Activated CD8-positive, alpha-beta memory T cell treated with anti-CD3 and anti-CD28 coated beads for 1 hour (primary cell): ENCODE measurements at places on chromosomes 3 and 15.

GRCh38 chr3:24272408-24272807 lies 222.2 kb downstream of the THRB start:
- DNase-seq = no peak

- DNase-seq = no peak
Observed at GRCh38 chr3:165749821-165750220, 87.4 kb downstream of the BCHE start.

- no peak for DNase-seq
Observed at GRCh38 chr15:58641660-58642059, 107.8 kb downstream of the ADAM10 start.

DNA sequence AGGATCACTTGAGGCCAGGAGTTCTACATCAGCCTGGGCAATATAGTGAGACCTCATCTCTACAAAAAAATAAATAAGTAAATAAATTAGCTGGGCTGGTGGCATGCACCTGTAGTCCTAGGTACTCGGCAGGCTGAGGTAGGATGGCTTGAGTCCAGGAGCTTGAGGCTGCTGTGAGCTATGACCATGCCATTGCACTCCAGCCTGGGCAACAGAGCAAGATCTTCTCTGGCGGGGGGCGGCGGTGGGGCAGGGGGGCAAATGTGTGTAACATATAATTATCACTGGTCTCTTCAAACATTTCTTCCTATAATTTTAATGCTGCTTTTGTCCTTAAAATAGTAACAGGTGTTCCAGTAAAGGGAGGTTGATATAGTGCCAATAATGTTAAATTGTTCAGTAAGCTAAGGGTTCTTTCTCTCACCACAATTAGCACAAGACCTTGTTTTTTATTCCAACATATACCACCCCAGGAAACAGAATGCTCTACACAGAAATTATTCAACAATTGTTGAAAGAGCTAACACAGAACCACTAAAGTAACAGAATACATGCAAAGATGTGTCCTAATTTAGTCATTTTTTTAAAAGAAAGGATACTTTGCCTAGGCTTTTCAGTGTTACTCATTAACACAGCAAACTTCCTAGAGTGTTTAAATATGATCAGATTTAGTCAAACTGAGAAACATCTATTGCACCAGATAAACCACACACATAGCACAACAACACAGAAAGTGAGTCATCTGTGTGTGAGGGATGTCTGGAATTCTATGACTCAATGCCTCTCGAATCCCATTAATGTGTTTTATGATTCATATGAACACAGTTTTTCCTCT lies 29.1 kb downstream of the ANKRD28 start:
- DNase-seq = no peak

DNA sequence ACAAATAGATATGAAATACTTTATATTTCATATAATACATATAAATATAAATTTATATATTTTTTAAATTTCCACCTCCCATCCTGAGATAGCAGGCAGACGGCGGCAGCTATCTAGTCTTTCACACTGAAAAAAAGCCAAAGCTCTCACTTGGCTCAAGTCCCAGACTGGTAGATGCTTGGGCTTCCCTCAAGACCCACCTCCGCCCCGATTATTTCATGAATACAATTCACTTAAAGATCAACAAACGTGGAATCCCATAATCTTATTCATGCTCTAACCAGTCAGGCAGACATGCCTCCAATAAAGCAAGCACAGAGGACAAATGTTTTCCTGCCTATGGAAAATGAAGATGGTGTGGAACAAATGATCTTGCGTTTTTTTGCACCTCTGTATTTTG lies 275.9 kb upstream of the NR2F2 start:
- no peak for DNase-seq

DNA sequence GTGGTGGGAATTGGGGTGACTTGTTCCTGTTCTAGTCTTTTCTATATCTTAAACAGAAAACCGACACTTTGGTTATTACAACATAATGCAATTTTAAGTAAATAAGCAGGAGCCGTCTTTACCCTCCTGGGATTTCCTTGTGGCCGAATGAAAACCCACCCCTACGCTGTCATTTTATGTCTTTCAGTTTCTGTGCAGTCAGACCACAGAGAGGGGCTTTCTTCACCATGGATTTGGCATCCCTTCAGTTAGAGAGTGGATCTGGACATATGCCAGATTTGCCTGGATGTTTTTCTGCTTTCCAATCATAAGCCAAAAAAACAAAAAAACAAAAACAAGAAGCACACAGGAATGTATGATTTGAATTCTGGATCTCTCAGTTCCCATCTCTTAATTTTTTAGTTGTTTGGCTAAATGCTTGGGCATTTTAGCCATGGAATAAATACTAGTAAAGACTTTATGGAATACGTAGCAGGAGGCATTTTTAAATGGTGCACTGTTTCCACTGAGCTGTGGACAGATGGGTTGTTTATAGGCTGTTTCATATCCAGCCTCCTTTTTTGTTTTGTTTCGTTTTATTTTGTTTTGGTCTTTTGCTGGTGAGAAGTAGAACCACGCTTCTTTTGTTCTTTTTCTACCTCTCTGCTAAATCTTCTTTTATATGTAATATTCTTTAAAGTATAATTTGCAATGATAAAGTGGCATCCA lies 272.9 kb downstream of the FEZF2 start:
- DNase-seq = no peak

DNA sequence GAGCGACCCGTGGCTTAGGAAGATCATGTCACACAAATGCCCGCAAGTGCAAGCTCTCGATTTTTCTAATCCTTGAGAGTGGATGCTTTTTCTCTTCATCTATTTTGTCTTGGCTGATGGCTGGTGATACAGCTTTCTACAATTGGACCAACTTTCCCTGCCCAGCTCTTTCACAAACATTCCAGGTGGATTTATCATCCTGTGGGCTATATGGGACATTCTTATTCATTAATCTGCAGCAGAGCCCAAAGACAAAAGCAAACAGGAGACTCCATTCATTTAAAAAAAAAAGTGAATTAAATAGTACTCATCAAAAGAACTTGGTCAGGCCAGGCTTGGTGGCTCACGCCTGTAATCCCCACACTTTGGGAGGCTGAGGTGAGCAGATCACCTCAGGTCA lies 14.2 kb upstream of the TSEN2 start:
- DNase-seq = no peak

GRCh38 chr3:29537889-29538609 lies 257.2 kb downstream of the RBMS3 start:
- no peak for DNase-seq

- DNase-seq = no peak
Observed at GRCh38 chr3:155494332-155494731, 200.8 kb upstream of the STRIT1 start.

DNA sequence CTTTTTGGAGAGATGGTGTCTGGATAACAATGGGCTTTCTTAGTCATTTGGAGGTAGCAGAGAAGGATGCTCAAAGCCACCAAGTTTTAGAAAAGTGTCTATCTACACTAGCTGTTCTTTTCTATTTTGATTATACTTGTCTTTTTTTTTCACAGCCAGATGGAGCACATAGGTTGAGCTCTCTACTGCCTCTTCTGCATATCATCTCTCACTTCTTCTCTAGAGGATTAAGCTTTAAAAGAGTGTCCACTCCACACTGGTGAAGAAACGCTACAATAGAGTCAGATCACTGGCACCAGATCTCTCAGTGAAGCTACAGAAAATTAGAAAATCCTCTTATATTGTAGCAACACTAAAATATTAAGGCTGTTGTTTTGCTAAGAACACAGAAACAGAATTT lies 145.3 kb upstream of the MBNL1 start:
- no peak for DNase-seq

DNA sequence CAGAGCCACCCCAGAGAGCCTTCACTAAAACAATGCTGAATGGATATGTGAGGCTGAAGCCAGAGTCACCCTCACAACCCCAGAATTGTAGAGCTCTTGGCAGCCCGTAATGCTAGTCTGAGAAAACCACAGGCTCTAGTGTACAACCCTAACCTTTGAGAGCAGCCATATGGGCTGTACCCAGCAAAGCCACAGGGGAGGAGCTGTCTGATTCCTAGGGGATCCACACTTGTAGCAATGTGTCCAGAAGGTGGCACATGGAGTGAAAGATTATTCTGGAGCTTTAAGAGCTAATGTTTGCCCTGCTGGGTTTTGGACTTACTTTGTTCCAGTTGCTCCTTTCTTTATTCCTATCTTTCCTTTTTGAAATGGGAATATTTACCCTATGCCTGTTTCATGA lies 626.8 kb downstream of the GRM7 start:
- no peak for DNase-seq

DNA sequence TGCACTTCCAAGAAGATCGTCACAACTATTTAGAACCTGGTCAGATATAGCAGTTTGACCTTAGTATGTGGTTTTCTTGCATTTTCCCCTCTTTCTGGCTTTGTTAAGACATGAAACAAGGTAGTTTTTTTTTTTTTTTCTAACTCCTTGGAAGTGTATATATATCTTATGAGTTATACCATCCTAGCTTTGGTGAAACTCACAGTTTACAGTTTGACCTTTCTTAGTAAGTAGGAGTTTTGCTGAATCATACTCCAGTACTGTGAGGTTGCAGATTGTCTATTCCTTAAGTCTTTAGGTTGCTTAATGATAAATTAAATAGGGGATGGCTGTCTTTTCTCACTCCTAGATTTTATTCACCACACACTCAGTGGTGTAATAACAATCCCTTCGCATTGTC lies 325.0 kb downstream of the RBMS3 start:
- DNase-seq = no peak

DNA sequence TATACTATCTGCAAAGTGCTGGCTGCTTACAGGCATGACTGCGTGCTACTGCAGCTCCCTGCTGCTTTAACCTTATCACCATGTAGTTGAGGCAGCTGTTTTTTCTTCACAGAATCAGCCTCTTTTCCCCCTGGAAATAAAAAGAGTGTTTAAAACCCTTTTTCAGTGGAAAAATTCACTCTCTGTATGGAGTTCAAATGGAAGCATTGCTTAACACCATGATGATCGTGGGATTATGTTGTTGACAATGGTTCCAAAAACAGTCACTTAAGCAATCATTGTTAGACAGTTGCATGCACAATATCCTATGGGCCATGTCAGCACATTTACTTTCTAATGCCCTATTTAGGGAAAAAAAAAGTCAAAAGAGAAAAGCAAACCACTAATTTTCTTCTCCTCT lies 536.4 kb downstream of the UNC13C start:
- DNase-seq = no peak

- no peak for DNase-seq
Observed at GRCh38 chr3:46112984-46113383, 85.7 kb upstream of the XCR1 start.

- DNase-seq = no peak
Observed at GRCh38 chr15:101121511-101122090, 130.2 kb downstream of the CHSY1 start.

DNA sequence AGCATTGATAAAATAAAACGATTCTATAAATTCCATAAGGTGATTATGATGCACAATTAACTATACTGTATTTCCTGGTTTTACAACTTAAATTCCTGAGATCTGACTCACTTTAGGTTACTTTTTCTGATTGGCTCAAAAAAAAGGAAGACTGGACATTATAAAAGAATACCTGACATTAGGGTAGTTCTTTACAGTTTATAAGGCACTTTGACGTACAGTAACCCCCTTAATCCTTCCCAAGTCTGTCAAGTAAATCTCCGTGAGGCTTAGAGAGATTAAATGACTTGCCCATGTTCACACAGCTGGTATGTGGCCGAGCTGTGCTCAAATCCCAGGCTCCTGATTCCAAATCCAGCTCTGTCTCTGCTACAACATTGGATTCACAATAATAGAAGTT lies 1.0 kb upstream of the SLTM start:
- DNase-seq = no peak

DNA sequence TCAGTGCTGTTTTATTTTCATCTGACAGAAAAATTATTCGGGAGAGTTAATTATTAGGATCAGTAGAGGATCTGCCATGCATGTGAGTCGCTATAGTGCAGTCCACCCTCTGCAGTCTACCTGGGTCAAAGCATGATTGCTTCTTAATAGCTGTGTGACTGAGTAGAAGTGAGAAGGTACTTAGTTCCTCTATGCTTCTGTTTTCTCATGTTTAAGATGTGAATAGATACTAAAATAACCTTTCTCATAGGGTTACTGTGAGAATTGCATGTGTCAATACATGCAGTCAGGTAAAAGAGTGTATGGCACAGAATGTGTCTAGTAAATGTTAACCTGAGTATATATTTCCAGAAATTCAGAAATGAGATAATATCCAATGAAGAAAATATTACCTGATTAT lies 435.7 kb downstream of the NAALADL2 start:
- DNase-seq = no peak

GRCh38 chr3:86815880-86816279 lies 175.1 kb downstream of the VGLL3 start:
- no peak for DNase-seq

DNA sequence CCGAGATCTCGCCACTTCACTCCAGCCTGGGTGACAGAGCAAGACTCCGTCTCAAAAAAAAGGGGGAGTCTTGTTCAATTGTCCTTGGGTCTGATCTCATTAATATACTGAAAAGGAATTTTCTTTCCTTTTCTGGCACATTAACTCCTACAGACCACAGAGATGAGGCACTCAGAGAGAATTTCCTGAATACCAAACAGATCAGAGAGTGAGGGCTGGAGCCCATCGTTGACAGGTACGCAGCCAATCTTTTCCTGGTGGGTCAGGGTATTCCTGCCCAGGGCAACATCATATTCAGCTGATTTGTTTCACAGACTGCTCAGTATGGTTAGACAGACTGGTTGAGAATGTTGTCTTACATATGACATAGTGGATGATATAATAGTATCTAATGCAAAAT lies 82.8 kb upstream of the TNFSF10 start:
- no peak for DNase-seq

GRCh38 chr15:80161468-80162016 lies 8.7 kb downstream of the FAH start:
- no peak for DNase-seq

- no peak for DNase-seq
Observed at GRCh38 chr3:190073264-190074008, 47.3 kb downstream of the P3H2 start.

- DNase-seq = no peak
Observed at GRCh38 chr15:52464040-52464439, 64.6 kb downstream of the MYO5A start.

GRCh38 chr3:149435996-149436885 lies 38.3 kb upstream of the TM4SF4 start:
- DNase-seq = no peak

DNA sequence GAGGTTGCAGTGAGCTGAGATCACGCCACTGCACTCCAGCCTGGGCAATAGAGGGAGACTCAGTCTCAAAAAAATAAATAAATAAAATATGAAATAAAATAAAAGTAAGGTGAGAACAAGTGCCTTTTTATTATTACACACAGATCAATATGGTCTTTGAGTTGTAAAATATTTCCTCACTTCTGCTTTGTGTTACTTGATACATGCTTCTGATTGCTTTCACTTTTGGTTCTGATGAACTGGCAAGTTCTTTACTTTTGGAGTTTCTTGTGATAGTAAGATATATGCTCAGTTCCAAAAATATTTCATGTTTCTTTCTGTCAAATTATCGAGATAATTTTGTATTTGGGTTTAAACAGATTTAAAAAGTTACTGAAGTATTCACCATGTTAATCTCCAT lies 16.6 kb upstream of the GYG1 start:
- DNase-seq = no peak

DNA sequence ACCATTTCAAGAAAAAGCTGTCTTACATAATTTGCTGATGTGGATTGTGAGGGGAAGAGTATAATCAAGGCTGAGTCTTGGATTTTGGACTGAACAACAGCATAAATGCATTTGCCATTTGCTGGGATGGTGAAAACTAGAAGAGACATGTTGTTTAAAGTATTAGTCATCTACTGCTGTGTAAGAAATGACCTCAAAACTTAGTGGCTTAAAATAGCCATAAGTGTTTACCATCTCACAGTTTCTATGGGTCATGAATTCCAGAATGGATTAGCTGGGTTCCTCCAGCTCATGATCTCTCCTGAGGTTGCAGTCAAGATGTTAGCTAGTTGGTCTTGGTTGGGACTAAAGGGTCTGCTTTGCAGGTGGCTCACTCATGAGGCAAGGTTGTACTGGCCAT lies 66.2 kb downstream of the SCN11A start:
- no peak for DNase-seq
